ENCODE measurements at places on chromosomes 3 and 15.

- no peak for DNase-seq
These were observed 39.5 kb downstream of the ZBTB38 start for GRCh38 chr3:141407825-141408224.

DNA sequence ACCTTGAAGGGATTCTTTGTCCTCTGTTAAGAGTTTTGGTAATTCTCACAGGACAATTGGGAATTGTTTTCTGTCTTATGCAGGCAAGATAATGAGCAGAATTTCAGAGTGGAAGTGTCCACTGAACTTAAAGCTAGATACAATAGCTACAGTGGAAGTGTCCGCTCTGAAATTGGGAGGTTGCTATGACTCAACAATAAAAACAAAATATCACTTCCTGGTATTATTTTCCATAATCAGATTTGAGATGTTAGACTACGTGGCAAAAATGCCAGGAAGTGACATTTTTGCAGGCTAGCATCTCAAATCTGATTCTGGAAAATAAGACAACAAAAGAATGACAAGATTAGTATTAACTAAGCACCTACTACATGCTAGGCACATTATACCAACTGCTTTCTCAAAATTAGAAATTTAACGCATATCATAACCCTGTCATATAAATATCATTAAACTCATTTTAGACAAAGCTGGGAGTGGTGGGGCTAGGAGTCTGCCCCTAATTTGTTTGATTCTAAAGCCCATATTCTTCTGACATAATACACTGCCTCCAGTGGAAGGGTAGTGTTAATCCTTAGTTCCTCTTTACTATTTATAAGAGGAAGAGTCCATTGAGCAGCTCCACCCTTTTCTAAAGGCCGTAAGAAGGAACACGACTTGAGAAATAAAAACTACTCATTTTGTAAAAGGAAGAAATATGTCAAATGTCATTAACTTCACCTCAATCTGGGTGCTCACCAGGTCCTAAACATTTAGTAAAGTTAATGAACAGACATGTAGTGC, 266.9 kb upstream of the STT3B start:
- DNase-seq = no peak

GRCh38 chr3:23602971-23603370, 202.8 kb upstream of the UBE2E1 start:
- no peak for DNase-seq

GRCh38 chr3:87924485-87924884, 134.3 kb downstream of the CGGBP1 start:
- DNase-seq = no peak

- no peak for DNase-seq
These were observed 1.6 kb downstream of the PTX3 start for GRCh38 chr3:157438194-157438730.

- no peak for DNase-seq
These were observed 463.6 kb upstream of the NR2F2 start for GRCh38 chr15:95866711-95867440.

GRCh38 chr15:68617001-68617400, 38.2 kb downstream of the CORO2B start:
- no peak for DNase-seq

- no peak for DNase-seq
These were observed at the start of gene CLEC3B for GRCh38 chr3:45026038-45026437. Gene CLEC3B (plus strand): TSS chr3:45026303. CDS start chr3:45026363, 60 bp downstream.

- no peak for DNase-seq
These were observed 153.9 kb upstream of the SETMAR start for GRCh38 chr3:4149296-4149695.

GRCh38 chr3:35787936-35788335, 148.6 kb downstream of the ARPP21 start:
- no peak for DNase-seq

DNA sequence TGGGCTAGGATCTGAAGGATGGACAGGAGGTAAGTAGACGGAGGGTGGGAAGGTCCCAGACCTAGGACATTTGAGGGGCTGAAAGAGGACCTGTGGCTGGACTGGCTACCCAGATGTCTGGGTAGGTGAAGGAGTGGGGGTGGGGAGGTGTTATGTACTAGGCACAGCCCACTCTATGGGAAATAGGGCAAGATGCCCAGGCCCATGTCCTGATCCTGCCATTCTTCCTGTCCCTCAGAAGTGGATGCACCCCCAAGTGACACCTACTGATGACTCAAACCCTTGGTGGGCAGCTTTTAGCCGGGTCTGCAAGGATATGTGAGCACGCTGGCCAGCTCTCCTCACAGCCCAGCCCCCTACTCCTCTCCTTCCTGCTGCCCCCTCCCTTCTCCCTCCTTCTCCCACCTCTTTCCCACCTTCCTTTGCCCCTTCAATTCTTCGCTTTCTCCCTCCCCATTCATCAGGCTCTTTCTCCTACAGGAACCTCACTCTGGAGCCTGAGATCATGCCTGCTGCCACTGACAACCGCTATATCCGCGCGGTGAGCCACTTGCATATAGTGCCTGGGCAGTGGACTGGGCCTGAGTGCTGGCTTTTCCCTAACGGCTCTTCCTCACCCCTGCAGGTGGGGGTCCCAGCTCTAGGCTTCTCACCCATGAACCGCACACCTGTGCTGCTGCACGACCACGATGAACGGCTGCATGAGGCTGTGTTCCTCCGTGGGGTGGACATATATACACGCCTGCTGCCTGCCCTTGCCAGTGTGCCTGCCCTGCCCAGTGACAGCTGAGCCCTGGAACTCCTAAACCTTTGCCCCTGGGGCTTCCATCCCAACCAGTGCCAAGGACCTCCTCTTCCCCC, 5.2 kb downstream of the ACY1 start:
- no peak for DNase-seq

DNA sequence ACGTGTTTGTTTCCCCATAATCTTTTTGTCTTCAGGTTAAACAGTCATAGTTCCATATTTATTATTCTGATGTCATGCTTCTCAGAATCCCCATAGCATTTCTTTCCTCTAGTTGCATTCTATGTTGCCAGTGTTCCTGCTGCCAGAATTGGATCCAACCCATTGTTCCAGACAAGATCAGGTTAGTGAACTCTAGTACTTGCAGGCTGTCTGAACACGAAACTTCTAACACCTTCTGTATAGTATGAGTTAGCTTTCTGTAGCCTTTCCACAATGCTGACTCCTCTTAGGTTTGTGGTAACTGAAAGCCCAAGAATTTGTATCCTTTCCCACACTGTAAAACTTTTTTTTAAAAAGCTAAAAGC, 88.0 kb upstream of the ROPN1 start:
- DNase-seq = no peak

DNA sequence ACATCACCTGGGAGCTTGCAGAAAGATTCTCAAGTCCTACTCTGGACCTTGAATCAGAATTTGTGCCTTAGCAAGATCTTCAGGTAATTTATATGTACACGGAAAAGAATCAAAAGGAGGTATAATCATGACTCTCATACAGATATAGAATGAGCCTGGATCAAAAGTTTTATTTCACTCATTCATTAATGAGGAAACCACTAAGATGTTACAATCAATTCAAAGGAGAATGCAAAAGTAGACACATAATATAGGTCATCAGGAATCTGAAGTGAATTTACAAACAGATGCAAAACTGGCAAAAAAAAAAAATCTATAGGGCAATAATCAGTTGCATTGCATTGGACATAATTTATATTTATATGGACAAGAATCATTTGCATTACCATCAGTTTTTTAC, 195.4 kb upstream of the TLE3 start:
- DNase-seq = no peak

DNA sequence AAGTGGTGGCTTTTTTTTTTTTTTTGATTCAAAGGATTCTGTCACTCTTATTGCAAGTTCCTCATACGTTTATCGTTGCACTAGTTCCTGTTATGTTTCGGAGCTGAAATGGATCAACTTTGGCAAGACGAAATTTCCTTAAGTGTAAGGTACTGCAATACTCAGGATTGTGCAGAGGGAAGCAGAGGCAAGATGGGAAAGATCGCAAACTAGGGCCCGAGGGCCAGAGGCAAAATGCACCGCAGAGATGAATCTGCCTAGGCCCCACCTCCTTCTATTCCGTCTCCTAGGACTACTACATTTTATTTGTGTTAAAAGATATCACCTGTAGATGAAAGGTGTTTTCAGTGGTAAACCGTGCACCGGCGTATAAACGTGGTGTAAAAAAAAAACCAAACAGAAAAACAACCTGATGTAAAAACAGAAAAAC, 331 bp downstream of the RNU6-1 start:
- no peak for DNase-seq

DNA sequence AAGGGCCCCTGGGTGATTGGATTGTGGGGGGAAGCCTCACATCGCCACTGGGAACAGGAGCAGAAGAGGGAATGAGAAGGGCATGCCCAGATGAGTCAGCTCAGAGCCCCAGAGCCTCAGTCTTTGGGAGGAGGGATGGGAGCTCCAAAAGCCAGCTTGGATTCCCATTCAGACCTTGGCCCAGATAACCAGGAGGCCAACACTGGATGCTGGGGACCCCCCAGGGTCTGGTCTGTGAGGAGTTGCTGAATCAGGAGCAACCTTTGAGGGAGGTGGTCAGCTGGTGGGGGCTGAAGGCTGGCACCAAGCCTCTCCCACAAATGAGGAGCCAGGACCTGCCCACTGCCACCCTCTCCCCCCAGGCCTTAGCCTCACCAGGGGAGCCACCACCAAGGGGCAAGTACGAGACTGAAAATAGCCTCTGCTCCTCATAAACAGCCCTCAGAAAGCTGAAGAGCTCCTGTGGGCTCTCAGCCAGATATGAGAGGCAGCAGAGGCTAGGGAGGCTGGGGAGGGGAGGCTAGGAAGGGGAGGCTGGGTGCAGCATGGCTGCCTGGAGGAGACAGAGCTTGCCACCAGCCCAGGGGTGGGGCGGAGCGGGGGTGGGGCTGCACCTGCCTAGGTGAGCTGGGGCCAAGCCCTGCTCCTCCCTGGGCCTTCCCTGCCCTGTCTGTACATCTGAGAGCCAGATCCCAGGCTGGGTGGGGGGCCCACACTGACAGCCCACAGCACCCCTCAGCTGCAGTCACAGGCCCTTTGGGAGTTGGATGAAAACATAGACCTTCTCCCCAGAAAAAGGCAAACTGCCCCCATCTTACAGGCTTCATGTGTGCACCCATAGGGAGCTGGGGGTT, 99.8 kb downstream of the SEC22A start:
- no peak for DNase-seq

DNA sequence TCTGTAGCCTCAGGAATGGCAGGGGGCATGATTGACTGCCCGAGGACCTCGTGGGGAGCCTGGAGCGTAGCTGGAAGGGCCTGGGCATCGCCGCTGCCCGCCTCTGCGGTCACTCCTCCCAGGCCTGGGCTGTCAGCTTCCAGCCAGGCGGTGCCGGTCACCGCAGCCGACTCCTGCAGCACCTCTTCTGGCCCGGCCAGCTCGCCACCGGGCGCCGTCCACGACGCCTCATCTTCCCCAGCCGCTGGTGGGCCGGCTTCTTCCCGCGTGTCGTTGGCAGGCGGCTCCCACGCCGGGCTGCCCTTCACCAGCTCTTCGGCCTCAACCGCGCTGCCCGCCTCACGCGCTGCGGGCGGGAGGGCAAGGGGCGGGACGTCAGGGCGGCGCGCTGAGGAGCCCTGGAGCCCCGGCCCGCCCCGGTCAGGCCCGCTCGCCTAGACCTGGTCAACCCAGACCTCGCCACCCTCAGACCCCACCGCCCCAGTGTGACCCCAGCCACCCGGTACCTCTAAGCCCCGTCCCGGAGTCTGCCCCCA, 1.0 kb downstream of the CSPG5 start:
- DNase-seq = no peak

Measured in stimulated activated CD8-positive, alpha-beta memory T cell treated with anti-CD3 and anti-CD28 coated beads, Interleukin-7, amount 100 ng/mL, for 48 hours (primary cell).